RWPE1 (cell line): ENCODE measurements at places on chromosomes 16 and 17.

GRCh38 chr16:12752159-12752558 is 51.5 kb downstream of the CPPED1 start:
- no peak for DNase-seq

DNA sequence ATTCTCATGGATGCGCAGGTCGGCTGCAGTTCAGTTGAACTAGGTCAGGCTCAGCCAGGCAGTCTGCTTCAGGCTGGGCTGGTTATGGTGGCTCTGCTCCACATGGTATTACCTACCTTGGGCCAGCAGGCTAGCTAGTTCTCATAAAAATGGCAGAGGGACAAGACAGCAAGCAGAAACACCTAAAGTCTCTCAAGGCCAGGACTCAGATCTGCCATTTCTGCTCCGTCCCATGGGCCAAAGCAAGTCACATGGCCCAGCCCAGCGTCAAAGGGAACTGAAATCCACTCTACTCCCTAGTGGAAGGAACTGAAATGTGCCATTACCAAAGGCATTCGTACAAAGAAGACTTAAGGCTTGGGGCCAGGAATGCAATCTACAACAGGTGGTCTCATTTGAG is 160.0 kb downstream of the TMEM132E start:
- DNase-seq = no peak

- DNase-seq = no peak
These were observed 31.0 kb downstream of the CPNE2 start for GRCh38 chr16:57123216-57123973.

DNA sequence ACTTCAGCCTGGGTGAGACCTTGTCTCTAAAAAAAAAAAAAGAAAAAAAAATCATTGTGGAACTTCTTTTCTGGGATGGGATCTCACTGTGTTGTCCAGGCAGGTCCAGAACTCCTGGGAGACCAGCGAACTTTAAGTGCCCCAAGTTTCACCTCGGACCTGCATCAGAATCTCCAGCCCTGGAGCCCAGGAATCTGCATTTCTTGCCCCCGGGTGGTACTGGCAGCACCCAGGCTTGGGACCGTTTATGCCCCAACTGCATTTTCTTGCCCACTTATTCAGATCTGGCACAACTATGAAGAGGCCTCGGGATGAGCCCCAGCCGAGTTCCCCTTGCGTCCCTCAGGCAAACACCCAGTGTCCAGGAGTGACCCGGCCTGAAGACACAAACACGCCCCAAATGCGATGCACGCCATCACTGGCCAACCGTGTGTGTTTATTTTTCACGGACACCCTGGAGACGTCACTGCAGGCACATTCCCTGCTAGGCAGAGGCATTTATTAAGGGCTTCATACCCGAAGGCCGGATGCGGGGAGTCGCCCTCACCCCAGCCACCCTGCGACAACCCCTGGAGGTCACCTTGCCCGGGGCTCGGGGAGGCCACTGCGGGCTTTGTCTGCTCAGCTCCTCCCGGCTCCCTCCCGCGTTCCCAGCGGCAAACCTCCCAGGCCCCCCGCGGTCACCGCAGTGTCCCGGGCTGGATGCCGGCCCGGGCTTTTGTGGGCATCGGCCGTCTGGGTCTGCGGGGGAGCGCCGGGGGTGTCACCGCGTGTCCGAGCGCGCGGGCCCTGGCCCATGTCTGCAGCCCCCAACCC is 684 bp upstream of the SPIRE2 start:
- DNase-seq = peak; percentile 19

- DNase-seq = peak; percentile 33
These were observed 649 bp downstream of the GSE1 start for GRCh38 chr16:85613604-85614337.

DNA sequence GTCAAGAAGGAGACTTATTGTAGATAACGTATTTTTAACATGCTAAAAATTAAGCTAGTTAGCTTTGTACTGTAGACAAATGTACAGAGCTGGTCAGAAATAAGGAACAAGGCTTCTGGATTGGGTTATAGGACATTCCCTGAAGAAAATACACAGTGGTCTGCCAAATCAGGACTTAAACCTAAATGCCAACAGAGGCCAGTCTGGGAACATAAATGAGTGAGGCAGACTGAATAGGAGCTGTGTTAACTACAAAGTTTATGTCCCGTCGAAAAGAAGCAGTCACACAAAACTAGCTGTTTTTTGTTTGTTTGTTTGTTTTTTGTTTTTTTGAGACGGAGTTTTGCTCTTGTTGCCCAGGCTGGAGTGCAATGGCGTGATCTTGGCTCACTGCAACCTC is 120.4 kb upstream of the C17orf78 start:
- no peak for DNase-seq

DNA sequence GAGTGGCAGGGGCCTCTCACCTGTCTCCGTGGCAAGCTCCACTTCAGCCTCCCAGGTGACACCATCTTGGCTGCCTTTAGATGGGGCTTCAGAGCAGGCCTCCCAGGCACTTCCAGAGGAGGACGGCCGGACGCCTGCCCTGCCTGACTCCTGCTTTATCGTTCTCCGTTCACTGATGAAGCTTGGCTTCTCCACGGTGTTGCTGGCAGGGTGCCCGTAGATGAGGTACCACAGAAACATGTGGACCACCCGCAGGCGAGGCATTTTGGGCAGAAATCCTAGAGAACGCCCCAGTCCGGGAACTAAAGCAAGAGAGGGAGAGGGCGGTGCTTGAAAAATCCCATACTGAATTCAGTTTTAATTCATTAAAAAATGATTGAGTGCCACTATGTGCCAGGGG is 54.5 kb downstream of the GTF3C1 start:
- DNase-seq = no peak

GRCh38 chr17:81398832-81399411 is 3.7 kb downstream of the BAHCC1 start:
- DNase-seq = no peak

DNA sequence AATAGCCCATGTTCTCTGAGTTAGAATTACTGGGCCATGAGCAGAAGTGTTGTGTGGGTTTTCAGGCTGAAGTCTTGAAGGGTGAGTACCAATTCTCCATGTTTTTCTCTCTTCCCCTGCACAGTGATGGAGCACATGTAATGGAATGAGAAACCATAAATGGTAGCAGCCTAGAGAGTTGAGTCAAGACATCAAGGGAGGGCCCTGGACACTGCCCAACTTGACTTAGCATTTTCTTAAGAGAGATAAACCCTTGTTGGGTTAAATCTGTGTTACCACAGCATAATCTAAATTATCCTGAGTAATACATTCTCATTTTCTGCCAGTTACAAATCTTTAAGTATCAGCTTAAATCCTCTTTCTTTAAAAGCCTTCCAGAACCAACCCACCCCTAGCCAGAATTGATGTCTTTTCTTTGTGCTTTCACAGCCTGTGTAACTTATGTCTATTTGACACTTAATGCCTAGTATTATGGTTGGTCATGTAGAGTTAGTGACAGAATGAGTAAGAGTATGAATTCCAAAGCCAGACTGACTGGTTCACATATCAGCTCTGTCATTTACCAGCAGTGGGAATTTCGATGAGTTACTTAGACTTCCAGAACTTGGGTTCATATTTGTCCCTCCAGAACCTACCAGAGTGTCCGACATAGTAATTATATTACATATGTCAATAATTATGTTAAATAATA is 27.0 kb upstream of the RGS9 start:
- no peak for DNase-seq

DNA sequence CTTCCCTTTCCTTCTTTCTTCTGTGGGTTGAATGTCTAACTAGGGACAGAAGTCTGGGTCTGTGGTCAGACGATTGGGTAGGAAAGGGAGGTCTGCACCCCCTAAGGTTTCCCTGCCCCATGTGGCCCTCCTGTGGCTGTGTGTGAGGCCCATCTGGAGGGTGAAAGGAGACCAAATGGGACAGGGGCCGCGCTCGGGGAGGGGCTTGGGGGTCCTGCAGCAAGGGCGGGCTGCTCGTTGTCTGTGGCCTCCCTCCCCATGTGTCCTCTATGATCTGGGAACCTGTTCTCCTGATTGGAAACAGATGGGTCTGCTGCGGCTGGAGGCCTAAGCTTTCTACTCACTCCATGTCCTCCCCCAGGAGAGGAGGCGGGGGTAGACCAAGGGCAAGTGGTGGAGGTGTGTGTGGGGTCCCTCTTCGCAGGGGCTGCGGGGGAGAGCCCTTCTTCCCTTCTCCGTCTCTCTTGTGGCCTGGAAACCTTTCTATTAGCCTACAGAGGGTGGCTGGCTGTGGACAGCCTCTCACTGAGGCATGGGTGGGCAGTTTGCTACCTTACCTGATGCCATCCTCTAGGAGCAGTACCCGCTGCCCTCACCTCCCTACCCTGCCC is 18.6 kb downstream of the IGFBP4 start:
- DNase-seq = no peak

GRCh38 chr16:85522842-85523601 is 90.1 kb upstream of the GSE1 start:
- peak; percentile 51 for DNase-seq

GRCh38 chr17:51761105-51761504 is 397.4 kb downstream of the CA10 start:
- no peak for DNase-seq

GRCh38 chr16:27256861-27257260 is 11.7 kb downstream of the NSMCE1 start:
- DNase-seq = no peak

DNA sequence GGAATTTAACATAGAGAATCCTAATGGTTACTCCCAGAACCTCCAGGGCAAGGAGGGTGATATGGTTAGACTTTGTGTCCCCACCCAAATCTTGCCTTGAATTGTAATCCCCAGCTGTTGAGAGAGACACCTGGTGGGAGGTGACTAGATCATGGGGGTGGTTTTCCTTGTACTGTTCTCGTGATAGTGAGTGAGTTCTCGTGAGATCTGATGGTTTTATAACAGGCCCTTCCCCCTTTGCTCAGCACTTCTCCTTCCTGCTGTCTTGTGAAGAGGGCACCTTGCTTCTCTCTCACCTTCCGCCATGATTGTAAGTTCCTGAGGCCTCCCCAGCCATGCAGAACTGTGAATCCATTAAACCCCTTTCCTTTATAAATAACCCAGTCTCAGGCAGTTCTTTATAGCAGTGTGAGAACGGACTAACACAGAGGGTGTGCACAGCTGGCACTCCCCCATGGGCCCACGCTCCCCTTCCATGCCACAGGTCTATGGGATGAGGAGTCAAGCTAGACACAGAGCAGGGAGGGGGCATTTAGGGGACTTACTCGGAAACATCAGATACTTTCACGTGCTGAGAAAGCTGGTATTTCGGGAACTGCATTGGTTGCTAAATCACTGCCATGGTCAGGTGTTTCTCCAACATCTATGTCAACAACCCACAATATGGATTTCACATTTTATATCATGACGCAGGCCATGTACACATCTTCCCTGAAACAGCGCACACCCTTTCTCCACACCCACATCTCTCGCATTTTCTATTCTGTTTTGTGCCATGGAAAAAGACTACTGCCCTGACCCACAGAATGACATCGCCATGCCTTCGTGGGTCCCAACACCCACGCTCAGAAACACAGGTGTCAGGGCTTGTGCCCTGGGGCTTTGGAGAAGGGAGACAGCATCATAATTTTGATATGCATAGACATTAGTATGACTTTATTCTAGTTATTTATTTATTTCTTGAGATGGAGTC is 199.1 kb upstream of the GSE1 start:
- no peak for DNase-seq

DNA sequence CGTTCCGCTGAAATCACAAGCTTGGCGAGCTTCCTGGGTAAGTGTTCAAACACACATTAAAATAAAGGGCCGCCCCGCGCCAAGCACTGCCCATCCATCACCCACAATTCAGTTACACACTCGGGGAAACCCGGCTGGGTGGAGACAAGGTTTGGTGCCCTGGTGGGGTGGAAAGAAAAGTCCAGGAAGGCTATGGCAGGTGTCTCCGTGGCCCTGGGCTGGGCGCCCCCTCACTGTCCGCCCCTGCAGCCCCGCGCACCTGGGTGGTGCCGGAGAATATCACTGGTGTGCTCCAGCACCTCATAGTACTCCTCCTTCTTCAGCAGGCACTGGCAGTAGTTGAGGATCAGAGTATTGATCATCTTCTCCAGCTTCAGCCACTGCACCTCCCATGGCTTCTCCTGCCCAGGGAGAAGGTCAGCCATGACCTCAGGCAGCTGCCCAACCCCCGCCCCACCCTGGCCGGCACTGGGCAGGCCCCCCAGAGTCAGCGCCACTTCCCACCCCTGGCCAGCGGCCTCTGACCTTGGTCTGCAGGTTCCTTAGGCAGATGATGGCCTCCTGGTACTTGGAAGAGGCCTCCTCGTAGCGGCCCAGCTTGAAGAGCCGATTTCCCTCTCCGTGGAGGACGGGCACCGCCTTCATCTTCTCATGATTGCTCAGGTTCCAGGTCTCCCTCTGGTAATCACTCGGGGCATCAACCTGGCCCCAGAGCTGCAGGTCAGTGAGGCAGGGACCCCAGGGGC is 8.4 kb downstream of the AIPL1 start:
- no peak for DNase-seq

DNA sequence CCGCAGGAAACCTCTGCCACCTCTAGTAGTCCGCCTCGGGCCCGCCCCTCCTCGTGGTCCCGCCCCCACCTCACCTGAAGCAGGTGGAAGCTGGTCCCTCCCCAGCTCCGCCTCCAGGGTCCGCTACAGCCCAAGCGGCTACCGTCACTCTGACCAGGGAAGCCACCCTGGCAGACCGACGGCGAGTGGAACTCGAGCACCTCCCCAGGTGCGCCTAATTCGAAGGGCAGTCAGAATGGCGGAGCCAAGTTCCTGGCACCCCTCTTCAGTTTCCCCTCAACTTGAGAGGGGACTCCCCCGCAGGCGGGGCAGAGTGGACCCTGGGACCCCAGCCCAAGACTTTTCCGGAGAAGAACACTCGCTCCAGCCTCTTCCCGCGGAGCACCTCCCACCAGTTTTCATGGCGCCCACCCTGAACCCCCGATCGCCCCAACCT is 507 bp downstream of the FHOD1 start:
- DNase-seq = peak; percentile 82

DNA sequence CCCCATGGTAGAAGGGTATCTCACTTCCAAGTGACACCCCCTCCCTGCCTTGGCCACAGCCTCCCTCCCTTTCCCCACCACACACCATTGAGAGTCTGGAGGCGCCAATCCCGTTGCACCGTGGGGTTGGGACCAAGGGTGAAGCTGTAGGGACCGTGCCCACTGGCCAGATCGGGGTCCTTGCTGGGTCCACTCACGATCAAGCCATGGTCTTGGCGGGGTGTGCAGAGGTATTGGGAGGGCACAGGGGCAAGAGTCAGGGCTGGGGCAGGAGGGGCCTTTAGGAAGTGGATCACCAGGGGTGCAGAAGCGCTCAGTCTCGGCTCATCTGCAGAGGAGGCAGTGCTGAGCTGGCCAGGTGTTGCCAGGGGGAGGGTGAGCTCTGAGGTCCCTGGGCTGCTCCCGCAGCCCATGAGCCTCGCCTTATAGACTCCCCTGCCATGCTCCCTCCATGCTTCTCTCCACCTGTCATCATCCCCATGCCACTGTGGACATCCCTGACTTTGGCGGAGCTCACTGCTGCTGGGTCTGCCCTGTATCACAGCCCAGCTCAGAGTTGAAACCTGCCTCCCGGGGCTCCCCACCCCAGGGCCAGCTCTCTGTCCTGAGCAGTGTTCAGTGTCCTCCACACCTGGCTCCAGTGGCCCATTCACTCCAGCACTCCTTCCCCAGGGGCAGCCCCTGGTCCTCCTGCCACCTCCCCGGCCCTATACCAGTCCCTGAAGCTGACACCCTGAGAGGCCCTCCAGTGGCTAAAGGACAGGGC is 8.3 kb downstream of the CDH16 start:
- no peak for DNase-seq

- DNase-seq = no peak
These were observed 82.6 kb downstream of the CACNG1 start for GRCh38 chr17:67126983-67127382.
